ENCODE measurements at places on chromosomes 1 and 21.

- DNase-seq, result no peak
Measured at GRCh38 chr1:242813490-242814091, 289.1 kb upstream of the PLD5 start.

DNA sequence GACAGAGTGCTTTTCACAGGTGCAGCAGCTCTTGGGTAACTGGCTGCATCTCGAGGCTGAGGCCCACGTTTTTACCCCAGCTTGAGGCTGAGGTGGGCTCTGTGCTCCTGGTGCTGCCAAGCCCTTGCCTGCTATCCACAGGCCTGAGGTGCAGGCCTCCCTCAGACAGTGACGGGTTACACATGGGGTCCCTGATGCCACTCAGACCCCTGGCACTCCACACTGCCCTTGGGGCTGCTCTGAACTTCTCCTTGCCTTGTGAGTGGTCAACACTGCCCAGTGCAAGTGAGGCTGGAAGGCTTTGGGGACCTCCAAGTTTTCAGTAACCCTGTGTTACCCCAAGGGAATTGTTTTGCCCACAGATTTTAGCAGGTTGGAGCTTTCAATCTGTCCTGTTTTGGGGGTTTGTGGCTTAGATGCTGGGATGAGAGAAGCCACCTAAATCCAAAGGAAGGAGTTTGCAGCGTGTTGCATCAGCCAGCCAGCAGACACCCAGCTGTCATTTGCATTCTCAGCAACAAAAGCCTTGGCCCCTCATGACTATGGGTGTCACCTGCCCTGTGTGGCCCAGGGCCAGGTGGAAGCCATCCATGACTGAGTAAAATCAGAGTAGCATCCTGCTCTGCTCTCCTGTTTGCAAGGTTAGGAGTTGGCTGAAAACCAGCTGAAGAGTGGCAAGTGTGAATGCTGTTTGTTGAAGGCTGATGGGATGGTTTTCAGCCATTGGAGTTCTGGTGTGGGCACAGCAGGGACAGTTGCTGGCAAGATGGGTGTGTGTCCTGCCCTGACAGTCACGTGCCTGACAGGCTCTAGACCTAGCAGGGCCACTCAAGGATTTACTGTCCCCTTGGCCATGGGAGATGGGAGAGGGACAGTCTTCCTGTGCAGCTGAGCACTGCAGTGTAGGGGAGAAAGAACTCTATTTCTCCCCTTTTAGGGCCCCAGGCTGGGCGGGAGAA is 3.2 kb downstream of the RNF187 start:
- peak; percentile 51 for DNase-seq

GRCh38 chr1:184388319-184388889 is 1.6 kb downstream of the C1orf21 start:
- peak; percentile 30 for DNase-seq

GRCh38 chr1:241343956-241344355 is 13.0 kb downstream of the RGS7 start:
- no peak for DNase-seq

DNA sequence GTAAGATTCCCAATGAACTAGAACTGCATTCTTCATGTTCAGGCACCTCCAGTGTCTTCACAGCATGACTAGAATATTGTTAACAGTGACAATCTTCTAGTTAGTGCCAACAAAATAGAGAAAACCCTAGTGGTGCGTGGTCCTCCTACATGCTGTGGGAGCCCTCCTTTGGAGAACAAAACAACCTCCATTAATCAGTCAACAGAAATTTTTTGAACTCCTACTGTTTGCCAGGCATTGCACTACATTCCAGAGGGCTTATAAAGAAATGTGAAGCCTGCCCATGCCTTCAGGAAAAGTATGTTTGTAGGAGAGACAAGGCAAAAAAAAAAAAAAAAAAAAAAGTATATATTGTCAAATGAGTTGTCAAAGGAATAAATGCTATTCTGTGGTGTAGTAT is 252.7 kb downstream of the LRRC40 start:
- DNase-seq, result no peak

DNA sequence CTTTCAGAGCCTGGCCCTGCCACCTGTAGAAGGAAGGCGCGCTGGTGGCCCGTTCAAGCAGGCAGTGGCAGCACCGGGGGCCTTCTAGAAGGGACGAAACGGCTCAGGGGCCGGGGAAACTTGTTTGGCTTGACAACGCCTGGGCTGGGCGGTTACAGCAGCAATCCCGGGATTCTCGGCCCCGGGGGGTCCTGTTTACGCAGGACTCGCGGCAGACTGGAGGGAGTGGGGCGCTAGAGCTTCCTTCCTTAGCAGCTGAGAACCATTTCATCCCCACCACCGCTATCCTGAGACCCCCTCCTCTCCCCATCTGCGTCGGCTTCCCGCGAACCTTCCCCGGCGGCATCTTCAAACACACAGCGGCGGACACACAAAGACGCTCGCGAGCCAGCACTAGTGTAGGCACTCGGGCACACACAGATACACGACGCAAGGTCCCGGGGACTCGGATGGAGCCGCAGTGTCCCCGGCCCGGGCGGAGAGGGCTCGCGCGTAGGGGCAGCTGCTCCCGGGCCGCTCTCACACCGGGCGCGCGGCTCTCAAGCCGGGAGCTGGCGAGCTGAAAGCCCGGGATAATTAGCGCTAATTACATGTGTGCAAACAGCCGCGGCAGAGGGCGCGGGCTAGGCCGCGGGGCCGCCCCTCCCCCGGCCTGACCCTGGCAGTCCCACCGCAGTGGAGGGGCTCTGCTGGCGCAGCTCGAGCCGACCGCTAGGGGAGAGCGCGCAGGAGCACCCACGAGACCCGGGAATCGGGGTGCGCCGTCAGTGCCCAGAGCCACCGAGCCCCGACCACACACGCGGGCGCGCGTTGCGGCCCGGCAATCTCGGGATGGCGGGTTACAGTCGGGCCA is 271.4 kb downstream of the FOXD2 start:
- DNase-seq, result no peak

DNA sequence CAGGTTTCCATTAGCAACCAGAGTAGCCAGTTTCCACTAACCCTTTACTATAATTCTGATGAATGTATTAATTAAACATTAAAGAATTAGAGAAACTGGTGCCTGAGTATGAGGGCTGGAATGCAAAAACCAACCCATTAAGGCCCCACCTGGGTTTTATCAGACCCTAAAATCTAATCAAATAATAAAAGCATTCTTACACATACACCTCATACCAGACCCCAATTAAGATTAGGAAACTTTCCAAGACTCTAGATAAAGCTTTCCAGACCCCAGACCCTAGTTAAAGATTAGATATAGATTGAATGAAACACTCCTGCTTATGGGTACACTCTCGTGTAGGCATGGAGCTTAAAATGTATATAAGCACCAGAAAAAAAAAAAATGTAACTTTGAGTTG is 581.3 kb upstream of the BEND5 start:
- DNase-seq, result no peak

- no peak for DNase-seq
Measured at GRCh38 chr1:32454726-32455125, 10.1 kb upstream of the ZBTB8B start.

- no peak for DNase-seq
Measured at GRCh38 chr1:10850026-10850425, 53.6 kb upstream of the CASZ1 start.

DNA sequence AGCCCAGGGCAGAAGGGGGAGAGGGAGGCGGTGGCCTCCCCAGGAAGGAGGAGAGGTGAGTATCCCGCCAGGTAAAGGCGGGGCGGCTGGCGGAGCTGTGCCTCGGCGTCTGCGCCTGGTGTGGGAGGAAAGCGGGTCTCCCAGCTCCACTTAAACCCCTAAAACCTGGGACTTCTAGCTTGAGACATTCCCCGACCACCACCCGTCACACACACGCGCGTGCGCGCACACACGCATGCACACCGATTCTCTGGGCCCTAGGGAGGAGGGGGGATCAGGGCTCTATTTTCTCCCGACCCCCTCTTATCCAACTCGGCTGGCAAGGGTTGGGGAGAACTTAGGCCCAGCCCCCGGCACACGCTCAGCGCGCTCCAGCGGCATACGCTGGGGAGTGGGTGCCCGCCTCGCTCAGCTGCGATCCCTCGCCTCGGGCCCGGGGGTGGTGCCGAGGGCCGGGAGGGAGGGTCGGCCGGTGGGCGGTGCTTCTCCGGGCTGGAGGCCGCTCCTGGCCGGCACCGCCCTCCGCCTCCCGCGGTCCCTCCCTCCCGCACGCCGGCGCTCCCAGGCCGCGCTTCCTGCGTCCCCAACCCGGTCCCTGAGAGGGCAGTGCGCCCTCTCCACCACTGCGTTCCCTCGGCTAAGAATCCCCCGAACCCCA is at the start of gene TMEM51:
TMEM51 (plus strand) TSS at position 564 of the 658 bp plus-strand sequence. CDS start 61,341 bp downstream, outside the sequence.
- DNase-seq, result peak; percentile 50

- no peak for DNase-seq
Measured at GRCh38 chr1:27597516-27598294, 6.2 kb downstream of the AHDC1 start.

- no peak for DNase-seq
Measured at GRCh38 chr1:188249811-188250210, 1421.1 kb downstream of the PLA2G4A start.

DNA sequence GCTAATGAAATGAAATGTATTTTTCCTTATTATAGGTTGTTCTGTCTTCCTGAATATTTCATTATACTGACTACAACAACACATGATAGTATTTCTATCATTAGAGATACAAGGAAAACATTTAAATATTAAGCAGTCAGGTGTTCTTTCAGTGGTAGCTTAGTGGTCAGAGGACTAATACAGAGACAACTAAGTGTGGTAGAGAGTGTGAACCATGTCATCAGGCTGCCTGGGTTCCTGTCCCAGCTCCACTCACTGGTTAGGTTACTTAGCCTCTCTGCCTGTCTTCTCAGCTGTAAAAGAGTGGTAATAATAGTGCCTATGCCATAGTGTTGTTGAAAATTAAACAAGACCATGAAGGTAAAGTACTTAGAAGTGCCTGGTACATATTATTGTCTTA is 3.9 kb downstream of the UAP1 start:
- no peak for DNase-seq

GRCh38 chr21:40215941-40216340 is 348.7 kb downstream of the PCP4 start:
- DNase-seq, result no peak

DNA sequence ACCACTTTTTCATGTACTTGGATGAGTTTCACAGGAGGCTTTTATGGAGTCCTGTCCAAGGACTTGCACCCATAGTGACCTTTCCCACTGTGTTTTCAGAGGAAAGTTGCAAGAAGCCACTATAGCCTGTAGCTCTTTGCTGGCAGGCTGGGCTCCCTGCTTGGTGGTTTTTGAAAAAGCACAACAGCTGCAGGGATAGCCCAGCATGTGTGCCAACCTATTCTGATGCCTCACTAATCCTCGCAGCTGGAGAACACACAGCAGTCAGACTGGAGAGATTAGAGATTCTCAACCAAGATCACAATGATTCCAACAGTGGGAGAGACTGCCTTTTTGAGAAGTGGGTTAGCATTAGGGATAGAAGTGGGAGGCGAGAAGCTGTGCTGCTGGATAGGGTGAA is 24.1 kb upstream of the ARHGEF11 start:
- DNase-seq, result no peak

GRCh38 chr1:16162163-16162822 is 6.4 kb upstream of the EPHA2 start:
- DNase-seq, result no peak

DNA sequence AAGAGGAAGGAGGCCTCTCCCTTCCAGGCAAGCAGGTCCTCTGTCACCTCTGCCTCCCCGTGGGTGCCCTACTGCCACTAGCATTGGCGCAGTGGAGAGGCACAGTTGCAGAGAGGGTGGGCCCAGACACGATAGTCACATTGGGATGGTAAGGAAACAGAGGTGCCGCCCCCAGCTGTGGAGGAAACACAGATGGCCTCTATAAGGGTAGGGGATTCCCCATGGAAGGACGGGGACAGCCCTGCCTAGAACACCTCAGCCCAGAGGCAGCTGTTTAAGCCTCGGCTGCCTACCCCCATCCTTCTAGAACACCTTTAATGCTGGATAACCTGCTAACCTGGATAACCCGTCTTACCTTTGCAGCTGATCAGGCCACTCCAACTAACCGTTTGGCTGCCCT is 65.7 kb upstream of the CNTN2 start:
- DNase-seq, result no peak

DNA sequence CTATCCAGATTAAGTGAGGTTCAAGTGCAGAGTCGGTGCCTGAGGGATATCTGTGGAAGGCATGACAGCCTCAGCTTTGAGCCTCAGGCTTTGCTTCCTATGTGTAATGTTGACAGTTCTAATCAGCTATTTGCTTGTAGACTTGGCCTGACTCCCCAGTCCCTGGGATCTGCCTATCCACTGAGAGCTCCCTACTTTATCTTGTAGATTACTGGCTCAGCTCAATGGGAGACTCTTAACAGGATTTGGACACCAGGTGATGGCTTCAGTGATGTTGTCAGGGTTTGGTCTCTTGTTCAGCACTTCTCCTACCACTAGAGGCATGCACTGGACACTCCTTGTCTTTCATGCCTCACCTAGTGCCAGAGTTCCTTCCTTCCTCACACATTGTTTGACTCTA is 126.6 kb upstream of the BEND5 start:
- DNase-seq, result no peak

DNA sequence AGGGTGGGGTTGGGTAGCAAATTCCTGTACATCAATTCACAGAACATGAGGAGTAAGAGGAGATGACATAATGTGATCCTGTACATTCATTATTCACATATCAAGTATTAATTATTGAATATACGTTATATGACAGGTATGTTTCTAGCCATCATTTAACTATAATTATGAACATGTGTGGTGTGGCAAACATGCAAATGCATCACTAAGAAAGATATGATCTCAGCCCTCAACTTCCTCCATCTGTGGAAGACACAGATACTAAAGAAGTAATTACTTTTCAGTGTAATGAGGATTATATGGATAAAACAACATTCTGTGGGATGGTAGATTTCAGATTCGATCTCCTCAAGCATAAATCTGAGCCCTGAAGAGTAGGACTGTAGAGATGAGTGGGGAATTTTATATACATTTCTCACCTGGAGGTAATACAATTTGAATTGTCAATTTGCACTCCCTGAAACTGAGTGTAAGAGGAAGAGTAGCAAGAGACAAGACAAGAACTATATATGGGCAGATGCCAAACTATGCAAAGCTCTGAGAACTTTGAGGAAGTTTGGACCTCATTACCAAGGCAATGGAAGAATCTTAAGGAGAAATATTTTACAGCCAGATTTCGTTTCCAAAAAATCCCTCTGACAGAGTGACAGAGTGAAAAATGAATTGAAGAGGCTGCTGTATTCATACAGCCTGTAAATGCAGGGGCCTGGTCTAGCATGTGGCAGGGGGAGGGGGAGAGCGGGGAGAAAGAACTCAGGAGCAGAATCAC is 275.5 kb downstream of the TPR start:
- no peak for DNase-seq
